Stimulated activated CD4-positive, alpha-beta T cell treated with anti-CD3 and anti-CD28 coated beads, Interleukin-4, amount 100 ng/mL, for 48 hours (primary cell): ENCODE measurements at places on chromosomes 3 and 15.

DNA sequence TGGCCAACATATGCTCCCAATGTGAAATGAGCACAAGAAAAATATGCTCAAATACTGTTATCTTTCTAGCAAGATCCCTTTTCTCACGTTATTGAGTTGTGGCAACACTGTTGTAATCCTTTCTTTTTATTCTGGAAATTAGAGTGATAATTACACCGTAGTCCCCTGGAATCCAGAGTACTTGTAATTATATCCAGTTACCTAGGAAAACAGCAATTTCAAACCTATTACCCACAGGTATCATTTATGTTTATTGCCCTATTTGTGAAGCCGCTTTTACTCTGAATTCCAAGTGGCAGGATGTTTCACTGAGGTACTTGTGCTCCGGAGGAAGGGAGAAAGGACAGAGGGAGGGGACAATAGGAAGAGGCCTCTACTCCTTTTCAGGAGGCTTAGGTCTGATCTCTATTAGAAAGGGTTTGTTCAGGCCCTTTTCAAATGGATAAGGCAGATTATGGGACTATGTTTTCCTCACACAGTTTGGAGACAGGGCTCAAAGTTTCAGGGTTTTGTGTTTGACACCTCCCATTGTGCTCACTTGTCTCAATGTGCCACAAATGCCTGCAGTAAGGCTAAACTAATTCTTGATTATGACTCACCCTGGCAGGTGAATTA is 646.6 kb downstream of the TUSC7 start:
- DNase-seq: no peak

DNA sequence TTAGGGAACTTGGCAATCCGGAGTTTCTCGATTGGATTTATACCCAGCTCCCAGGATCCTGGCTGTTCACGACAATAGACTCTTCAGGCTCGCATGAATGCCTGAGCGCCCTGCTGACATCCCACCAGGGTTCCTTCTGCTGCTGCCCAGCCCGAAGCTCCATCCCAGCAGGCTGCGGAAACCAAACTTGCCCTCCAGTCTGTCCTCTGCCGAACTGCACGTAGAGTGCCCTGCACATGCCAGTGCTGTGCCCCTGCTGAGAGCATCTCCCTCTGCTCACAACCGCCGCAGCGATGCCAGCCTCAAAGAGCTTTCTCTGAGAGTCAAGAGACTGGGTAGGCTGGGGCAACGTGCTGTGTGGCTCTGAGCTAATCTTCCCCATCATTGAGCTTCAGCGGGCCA is 6.9 kb downstream of the ADAMTS7 start:
- no peak for DNase-seq

DNA sequence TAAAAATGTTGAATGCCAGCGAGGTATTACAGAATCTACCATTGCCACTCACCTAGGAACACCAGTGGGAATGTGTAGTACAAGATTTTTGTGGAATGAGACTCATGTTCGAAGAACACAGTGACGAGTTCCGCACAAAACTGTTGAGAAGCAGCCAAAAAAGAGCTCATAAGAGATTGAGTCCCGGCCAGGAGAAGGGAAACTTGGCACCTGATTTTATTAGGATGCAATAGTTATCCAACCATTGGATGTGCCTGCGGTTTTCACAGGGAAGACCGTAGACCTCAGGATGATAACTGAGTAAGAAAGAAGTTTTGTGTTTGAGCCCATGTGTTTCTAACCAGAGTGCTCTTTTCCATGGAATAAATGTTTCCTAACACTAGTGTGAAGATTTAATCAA is 88.9 kb downstream of the PTPRG start:
- no peak for DNase-seq

DNA sequence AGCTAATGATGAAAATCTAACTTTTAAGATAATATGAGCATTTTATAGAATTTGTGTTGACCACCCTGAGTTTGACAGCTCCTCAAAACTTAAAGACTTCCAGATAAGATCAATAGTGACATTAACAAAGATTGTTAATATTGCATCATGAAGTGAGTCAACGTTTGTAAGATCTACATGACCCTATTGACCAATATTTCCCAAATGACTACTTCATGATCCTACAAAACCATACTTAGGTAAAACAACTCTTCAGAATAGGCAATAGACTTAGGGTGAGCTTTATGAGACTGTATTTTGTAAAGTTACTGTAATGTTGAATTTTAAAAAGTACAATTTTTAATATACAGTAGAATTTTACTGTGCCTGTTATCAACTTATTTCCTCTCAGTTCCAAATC is 422.7 kb upstream of the ALCAM start:
- no peak for DNase-seq

DNA sequence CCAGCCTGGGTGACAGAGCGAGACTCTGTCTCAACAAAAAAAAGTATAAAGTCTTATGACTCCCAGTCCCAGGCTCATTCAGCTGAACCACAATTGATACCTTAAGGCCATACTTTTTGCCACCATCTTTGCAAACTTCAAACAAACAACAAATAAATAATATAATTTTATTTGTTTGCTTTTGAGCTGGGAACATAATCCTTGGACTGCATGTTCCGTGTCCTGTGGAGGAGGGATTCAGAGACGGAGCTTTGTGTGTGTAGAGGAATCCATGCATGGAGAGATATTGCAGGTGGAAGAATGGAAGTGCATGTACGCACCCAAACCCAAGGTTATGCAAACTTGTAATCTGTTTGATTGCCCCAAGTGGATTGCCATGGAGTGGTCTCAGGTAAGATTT is 238.6 kb downstream of the ADAMTSL3 start:
- DNase-seq: no peak

GRCh38 chr3:192862408-192863090 is 55.1 kb downstream of the MB21D2 start:
- no peak for DNase-seq

GRCh38 chr3:53606793-53607192 is 112.4 kb downstream of the CACNA1D start:
- no peak for DNase-seq

- no peak for DNase-seq
Observed at GRCh38 chr3:187069857-187070516, 69.3 kb downstream of the RPL39L start.

DNA sequence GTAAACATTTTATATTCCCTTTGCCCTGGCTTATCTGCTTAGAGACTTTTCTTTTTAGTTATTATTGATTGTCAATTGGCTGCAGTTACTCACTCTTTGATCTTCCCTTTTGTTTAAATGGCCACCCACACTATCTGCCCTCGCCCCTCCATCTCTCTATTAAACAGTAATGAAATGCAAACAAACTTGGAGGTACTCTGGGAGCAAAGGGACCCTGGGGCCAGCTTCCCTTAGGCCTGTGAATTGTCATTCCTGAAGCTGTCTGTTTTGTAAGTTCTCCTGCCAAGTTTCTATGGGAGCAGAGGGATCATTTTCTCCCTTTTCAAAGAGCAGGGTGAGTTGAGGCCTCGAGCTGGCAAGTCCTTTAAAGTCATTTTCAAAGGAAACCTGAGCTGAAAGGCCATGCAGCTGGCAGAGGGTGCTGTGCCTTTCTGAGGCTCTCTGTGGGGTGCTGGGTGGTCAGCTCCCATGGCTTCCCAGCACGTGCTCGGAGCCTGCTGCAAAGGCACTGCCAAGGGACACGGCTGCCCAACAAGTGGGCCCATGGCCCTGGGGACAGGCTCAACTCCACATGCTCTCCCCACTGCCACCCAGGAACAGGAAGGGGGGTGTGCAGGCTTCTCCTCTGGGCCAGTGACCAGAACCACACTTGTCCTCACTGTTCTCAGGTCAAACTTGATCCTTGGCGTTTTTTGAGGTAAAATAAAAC is 17.4 kb upstream of the RTP2 start:
- DNase-seq: no peak

DNA sequence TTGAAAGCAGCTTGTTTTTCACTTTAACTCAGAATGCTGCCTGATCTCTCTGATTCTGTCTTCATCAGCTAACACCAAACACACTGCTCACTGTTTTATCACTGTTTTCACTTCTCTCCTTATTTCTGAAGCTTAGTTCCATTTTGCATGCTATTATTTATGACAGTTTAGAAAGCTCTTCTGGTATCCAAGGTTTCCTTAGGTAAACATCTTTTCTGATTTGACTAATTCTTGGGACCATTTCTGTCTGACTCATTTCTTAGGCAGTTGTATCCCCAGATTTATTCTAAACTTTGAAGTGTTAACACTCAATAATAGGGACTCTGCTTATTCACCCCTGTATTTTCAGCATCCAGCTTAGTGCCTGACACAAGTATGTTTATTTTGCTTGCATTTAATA is 167.7 kb downstream of the BCHE start:
- no peak for DNase-seq

DNA sequence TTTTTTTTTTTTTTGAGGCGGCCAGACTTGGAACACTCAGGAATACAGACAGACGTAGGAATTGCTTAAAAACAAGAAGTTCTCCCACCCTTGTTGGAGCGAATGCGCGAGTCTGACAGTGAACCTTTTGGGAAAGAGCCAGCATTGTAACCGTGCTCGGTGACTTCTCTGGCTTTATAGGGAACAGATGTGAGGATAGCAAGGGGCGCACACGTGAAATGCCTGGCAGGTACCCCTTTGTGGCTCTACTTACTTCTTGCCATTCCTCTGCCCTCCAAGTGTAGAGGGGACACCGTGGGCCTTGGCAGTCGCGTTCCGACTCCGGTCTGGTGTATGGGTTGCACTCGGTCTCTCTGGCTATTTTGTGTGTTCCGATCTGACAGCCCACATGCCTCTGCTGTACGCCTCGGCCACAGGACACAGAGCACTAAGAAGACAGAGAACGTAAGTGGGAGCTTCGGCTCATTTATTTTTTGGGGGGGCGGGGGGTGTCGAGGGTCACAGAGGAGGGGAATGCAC is 126.4 kb downstream of the ADAMTS9 start:
- DNase-seq: no peak

- no peak for DNase-seq
Observed at GRCh38 chr3:186890911-186891310, 39.4 kb upstream of the ST6GAL1 start.

DNA sequence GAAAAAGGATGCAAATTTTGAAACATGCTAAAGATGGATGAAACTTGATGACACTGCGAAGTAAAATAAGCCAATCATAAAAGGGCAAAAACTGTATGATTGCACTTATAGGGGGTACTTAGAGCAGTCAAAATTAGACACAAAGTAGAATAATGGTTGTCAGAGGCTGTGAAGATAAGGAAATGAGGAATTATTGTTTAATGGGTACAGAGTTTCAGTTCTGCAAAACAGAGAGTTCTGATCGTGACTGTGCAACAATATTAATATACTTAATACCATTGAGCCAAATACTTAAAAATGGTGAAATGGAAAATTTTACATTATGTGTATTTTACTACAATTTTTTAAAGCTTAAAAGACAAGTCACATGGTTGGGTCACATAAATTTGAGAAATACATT is 35.1 kb downstream of the UBE3A start:
- no peak for DNase-seq

DNA sequence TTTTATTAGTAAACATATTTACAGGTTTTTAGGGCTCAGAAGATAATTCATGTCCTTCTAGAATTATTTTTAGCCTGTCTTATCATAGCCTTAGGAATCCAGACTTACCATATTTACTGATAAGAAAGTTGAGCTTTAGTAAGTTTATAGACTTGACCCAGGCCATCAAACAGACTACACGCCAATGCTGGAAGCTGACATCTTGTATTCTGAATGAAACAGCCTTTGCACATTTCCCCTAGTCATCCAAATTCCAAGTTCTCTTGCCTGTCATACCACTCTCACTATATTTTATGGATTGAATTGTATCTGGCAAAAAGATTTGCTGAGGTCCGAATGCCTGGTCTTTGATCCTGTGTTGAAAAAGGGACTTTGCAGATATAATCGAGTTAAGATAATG is 58.6 kb downstream of the DRD3 start:
- DNase-seq: no peak

DNA sequence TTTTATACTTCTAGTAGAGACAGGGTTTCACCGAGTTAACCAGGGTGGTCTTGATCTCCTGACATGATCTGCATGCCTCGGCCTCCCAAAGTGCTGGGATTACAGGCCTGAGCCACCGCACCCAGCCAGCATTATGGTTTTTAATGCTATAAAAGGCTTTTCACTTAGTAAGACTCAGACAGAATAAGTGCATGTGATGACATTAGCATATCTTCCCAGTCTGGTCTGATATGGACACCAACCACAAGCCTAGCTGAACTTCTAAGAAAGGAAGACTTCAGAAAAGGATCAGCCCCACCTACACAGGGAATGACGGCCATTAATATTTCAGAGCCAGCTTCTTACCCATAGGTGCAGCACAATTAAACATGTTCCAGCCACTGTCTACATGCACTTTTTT is 27.0 kb downstream of the GRK7 start:
- DNase-seq: no peak

GRCh38 chr3:101119535-101119934 is 126.3 kb upstream of the ABI3BP start:
- DNase-seq: no peak

GRCh38 chr3:73055583-73055982 is 5.9 kb upstream of the EBLN2 start:
- DNase-seq: no peak

DNA sequence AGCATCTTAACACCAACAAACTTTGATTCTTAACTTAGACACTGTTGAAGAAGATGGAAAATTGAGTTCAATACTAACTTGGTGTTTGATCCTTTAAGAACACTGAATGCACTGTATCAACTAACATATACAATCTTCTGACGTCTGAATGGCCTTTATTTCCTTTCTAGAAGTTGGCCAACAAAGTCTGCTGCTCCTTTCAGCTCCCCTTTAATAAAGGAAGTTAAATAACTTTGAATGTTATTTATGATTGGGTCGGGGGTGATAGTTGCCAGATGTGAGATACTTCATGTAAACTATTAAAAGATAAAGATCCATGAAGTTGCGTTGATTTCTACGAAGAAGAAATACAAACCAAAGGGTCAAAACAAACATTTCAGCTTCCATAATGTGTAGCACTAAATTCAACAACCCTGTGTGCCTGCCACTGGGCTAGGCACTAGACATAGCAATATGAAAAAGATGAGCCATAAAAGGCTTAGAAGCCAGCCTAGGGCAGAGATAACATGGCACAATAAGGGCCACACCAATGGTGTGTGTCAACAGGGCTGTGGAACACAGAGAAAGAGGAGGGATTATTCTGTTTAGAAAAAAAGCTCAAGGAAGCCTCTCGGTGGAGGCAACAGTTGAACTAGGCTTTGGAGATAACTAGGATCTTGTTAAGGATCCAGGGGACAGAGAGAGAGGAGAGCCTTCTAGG is 337.8 kb downstream of the MECOM start:
- DNase-seq: no peak

GRCh38 chr15:59885832-59886231 is 118.3 kb upstream of the FOXB1 start:
- no peak for DNase-seq

DNA sequence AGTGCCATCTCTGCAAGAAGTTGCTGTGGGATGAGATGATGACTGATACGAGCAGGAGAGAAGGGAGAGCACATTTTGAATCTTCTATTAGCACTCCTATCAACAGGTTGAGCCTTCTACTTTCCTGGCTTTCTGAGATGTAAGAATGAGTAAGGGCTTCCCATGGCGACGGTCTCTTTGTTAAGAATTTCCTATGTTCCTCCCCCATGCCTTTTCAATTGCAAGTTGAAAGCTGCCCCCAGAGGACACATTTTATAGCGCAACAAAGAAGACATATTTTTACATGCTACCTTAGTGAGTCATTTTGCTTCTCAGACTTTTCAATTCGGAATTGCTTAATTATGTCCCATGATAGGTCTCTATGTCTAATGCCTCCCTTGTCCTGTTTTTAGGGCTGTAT is 71.3 kb upstream of the LRTM1 start:
- no peak for DNase-seq
